Kidney (tissue), 22 donors: ENCODE measurements at places on chromosomes 2 and 18.

GRCh38 chr18:22528291-22528690, 110.6 kb upstream of the CTAGE1 start:
- DNase-seq = no peak

DNA sequence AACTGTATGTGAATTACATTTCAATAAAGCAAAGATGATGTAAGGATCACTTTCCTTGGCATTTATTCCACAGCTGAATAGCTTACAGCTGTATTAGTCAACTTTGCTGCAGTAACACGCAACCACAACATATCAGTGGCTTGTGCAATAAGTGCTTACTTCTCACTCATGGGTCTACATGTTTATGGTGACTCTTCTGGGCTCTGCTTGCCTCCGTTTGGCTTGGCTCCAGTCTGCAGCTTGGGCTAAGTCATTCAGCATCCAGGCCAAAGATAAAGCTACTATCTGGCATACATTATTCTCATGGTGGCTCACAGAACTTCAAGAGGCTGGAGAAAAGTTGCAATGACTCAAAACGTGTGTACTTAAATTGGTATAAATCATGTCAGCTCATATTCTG, 355.0 kb downstream of the RNF144A start:
- no peak for DNase-seq

DNA sequence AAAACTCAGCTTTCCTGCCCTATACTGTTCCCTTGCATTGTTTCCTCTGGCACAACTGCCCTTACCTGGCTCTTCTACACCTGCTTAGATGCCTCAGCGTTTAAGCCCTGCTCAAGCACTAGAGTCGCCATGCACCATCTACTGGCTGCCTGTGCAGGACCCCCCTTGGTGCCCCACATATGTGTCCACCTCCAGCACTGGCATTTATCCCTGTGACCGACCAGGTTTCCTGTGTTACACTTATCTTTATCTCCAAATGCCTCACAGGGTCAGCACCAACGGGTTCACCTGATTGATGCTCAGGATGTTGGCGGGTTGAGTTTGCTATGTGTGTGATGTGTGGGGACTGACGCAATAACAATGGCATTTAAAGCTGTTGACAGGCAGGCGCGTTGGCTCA, 177.5 kb downstream of the TMEM18 start:
- no peak for DNase-seq

- no peak for DNase-seq
Measured at GRCh38 chr2:216768908-216769411, 73.6 kb upstream of the IGFBP5 start.

- DNase-seq = no peak
Measured at GRCh38 chr18:370751-371608, 103.1 kb upstream of the THOC1 start.
